ENCODE measurements at places on chromosomes 7 and 10. TPM values are rescaled to one million over a fixed set of nuclear protein-coding genes. Genes with fewer than 3 reads are reported as not detected.
A peak's percentile ranks its signal among the peaks of the same experiment; 100 is the strongest.

Gene HOXA3
- 5.5 TPM for total RNA-seq

Gene OPN1SW
- total RNA-seq: not detected

- no peak for DNase-seq
Measured at GRCh38 chr7:51080622-51081269, 235.9 kb downstream of the COBL start.

DNA sequence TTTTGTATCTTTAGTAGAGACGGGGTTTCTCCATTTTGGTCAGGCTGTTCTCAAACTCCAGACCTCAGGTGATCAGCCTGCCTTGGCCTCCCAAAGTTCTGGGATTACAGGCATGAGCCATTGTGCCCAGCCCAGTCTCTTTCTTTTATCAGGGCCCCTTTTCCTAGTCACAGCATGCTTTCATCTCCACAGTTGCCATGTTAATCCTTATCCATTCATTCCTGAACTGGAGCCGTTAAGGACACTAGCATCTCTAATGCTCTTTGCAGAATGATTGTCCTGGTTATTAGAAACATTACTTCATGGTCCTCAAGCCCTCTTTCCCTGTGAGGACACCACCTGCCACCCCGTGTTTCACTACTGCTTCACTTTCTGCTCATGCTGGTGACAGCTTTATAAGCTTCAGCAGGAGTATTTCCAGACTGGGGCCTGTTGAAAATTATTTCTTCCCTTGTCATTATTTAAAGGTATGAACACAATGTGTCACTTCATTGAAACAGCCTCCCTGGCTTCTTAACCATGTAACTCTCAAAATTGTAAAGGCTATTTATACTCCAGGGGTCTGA, 313.9 kb downstream of the BMPER start:
- no peak for DNase-seq

DNA sequence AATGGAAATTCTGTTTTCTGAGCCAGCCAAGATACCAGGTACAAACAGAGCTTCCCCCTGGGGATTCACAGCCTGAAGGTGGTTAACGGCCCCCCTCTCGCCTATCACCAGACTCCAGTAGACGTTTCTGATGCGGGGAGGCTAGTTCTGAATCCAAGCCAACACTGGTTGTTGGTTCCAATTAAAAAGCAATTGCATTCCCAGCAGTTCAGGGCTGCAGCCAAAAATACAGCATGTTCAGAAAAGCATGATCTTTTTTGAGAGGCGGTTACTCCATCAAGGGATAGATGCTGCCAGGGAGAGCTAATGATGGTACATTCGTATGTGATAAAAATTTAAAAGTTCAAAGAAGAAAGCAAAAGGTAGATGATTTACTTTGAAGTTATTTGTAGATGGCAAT, 481.0 kb downstream of the GALNT17 start:
- DNase-seq: no peak

- no peak for DNase-seq
Measured at GRCh38 chr7:27936047-27936767, 196.2 kb downstream of the TAX1BP1 start.

GRCh38 chr10:70462349-70462984, 16.1 kb upstream of the PALD1 start:
- peak; percentile 70 for DNase-seq

GRCh38 chr10:132703419-132704007, 82.4 kb downstream of the NKX6-2 start:
- no peak for DNase-seq

GRCh38 chr10:1107679-1108078, 51.5 kb downstream of the WDR37 start:
- DNase-seq: no peak
